Subcutaneous adipose tissue (tissue), 4 donors: ENCODE measurements at places on chromosomes 1 and 21. TPM values are rescaled to one million over a fixed set of nuclear protein-coding genes. Genes with fewer than 3 reads are reported as not detected.

PLPPR5 gene
- total RNA-seq: not detected

NEGR1 gene
- total RNA-seq: 18.6 TPM

BSND gene
- not detected for total RNA-seq

PLA2G2F gene
- not detected for total RNA-seq

FAM177B gene
- total RNA-seq: 1.2 TPM

SUSD4 gene
- 0.33 TPM for total RNA-seq

CFAP74 gene
- not detected for total RNA-seq

RAB25 gene
- not detected for total RNA-seq

CEP350 gene
- 87.6 TPM for total RNA-seq

TMEM201 gene
- total RNA-seq: 4.4 TPM
